ENCODE measurements at places on chromosomes 1 and 21.
A peak's percentile ranks its signal among the peaks of the same experiment; 100 is the strongest.

DNA sequence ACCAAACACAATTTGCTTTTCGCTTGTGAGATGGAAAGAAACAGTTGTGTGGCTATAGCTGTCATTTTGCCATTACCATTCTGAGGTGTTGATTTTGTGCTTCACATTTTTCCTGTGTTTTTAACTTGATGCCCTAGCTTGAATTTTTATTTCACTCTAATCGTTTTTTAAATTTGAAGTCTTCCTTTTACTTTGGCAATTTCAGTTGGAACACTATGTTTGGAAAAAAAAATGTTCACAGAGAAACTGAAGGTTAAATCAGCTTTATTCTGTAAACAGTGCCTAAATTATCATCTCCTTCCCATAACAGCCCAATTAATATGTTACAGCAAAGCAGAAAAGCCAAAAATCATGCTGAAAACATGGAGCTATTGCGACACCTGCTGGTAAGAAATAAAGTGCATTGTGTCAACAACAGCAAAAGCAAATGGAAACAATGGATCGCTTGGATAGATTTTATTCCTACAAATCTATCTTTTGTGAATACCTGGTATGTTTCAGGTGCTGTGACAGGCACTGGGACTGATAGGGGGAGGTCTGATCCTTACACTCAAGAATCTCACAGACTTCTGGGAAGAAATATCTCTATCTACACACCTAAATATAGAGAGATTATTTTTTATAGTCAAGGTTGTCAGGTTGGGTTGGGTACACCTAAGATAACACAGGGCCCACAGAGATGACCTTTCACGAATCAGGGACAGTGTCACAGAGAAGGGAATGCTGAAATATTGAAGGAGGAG lies 16.2 kb upstream of the ERICH3 start:
- peak; percentile 17 for DNase-seq

- DNase-seq, result no peak
Observed at GRCh38 chr1:37776946-37777516, 12.1 kb upstream of the EPHA10 start.

DNA sequence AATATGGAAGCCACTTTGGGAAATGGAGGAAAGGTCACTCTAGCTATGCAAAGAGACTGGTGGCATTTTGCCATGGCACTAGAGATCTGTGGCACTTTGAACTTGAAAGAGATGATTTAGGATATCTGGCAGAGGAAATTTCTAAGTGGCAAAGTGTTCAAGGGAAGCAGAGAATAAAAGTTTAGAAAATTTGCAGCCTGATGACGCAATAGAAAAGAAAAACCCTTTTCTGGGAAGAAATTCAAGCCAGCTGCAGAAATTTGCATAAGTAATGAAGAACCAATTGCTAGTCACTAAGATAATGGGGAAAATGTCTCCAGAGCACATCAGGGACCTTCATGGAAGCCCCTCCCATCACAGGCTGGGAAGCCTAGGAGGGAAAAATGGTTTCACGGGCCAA lies 191.1 kb upstream of the B3GALT2 start:
- no peak for DNase-seq

GRCh38 chr1:109482791-109483671 lies 674 bp upstream of the ATXN7L2 start:
- peak; percentile 87 for DNase-seq

GRCh38 chr1:176416777-176417176 lies 46.2 kb upstream of the PAPPA2 start:
- no peak for DNase-seq
